ENCODE measurements at places on chromosomes 2 and 18. TPM values are rescaled to one million over a fixed set of nuclear protein-coding genes. Genes with fewer than 3 reads are reported as not detected.

NAT8 gene
- total RNA-seq, result not detected

LIMS2 gene
- total RNA-seq, result 7.7 TPM

TMEM17 gene
- total RNA-seq, result 1.3 TPM

CCDC68 gene
- total RNA-seq, result 0.58 TPM

SCYGR4 gene
- not detected for total RNA-seq

SERPINB13 gene
- total RNA-seq, result not detected

All from muscle of leg (tissue), 16 donors.